ENCODE measurements at places on chromosomes 6 and 20.

- no peak for DNase-seq
These were observed 33.4 kb downstream of the SLC2A4RG start for GRCh38 chr20:63772781-63773518.

DNA sequence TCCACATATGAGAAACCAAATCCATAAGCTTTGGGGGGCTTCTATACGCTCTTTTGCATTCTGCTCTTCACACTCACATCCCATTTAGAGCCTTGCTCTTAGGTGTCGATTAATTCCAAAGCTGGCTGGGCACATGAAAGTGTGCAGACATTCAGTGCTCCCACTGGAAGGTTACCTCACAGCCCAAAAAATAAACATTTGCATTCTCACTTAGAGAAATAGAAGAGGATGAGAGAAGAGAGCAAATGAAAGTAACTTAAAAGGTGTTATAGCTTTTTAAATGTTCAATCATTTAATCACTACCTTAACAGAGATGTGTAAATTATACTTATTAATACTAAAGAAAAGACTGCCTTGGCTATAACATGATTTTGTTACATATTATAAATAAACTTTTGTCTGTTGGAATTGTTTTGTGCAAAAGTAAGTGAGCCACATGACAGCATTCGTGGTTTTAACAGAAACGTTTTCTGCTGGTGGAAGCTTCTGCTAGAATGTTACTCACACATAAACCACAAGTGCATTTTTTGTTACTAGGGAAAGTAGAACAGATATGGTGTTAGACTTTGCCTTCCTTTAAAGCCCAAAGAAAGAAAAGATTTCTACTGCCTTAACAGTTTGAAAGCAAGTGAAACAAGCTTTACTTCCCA is 116.7 kb downstream of the SIM1 start:
- no peak for DNase-seq

DNA sequence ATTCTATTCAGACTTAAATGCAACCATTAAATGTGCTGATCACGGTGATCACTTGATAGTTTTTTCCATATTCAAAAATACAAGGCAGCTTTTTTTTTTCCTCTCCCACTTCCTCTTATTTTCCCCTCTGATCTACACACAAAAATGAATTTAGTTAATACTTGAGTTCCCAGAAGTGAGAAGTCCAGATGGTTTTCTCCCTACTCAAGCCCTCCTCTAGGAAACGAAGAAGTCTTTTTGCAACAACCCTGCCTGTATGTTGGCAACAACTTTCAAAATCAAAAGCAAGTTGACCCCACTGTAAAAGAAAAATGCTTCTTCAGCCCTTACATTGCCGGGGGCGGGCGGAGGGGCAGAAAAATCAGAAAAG is 24.3 kb downstream of the ARHGAP18 start:
- DNase-seq: no peak

DNA sequence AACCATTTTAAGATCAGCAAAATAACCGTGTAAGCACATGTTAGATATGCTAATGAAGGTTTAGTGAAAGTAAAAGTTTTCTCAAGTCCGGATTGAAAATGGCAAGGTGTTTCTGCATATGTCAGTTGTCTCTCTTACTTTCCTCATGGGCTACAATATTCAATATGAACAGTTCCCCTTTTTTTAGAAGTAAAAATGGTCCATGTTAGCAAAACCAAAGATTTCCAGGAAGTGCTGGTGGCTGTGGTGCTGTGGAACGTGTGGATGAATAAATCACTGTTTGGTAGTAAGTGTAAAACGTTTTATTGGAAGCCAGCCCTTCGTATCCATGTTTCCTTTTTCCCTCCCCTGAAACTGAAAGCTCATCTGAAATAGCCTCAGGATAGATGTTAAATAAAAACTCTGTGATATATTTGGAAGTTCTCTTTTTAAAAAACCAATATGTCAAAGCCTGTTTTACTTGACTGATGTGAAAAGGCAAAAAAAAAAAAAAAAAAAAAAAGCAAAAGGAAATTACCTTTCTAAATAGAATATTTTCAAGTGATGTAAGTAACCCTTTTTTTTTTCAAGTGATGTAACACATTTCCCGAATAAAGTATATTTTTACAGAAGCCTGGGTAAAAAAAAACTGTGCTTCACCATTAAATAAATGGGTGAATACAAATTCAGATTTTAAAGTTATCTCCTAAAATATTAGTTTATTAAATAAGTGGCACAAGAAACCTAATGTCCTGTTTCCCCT is 41.9 kb downstream of the PLEKHG1 start:
- no peak for DNase-seq

Data from HEK293T (cell line).